ENCODE measurements at places on chromosomes 7 and 10. TPM values are rescaled to one million over a fixed set of nuclear protein-coding genes. Genes with fewer than 3 reads are reported as not detected.

Gene SFRP5
- 0.17 TPM for total RNA-seq

- no peak for DNase-seq
Measured at GRCh38 chr7:135977742-135978066, 545 bp upstream of the MTPN start.

GRCh38 chr10:26839966-26840627 lies 20.7 kb downstream of the ABI1 start:
- peak; percentile 33 for DNase-seq

GRCh38 chr10:59880971-59881510 lies 25.3 kb downstream of the CCDC6 start:
- no peak for DNase-seq

DNA sequence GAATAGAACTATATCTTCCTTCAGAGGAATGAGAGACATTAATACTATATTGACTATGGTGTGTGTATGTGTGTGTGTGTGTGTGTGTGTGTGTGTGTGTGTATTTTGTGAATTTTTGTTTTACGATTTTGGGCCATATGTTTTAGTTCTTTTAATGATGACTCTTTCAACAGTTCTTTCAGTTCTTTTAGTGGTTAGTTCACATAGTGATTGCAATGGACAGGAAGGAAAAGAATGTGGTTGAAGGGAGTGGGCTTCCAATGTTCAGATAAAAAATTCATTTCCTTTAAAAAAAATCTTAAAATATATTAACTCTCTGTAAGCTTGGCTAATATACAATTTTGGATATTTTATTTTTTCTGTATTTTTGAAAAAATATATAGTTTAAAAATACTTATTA lies 315.7 kb upstream of the DGKB start:
- DNase-seq, result no peak

GRCh38 chr10:35827783-35828182 lies 185.7 kb upstream of the FZD8 start:
- no peak for DNase-seq

DNA sequence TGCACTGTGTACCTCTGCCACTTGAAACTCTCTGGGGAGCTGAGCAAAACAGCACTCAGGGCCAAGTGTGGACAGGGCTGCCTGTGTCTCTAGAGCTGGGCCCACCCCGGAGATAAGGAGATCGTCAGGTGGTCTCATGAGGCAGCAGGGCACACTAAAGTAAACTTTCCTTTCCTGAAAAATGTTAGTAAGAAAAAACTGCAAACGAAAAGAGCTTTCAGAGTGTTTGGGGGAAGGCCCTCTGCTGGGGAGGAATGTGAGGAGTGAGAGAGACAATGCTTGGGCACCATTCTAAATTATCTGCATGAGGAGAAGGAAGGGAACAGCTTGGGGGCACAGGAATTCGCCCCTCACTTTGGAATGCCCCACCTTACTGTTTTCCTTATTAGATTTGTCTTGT lies 127.7 kb downstream of the ATXN7L1 start:
- no peak for DNase-seq

Gene GIMAP2
- total RNA-seq, result 0.85 TPM

DNA sequence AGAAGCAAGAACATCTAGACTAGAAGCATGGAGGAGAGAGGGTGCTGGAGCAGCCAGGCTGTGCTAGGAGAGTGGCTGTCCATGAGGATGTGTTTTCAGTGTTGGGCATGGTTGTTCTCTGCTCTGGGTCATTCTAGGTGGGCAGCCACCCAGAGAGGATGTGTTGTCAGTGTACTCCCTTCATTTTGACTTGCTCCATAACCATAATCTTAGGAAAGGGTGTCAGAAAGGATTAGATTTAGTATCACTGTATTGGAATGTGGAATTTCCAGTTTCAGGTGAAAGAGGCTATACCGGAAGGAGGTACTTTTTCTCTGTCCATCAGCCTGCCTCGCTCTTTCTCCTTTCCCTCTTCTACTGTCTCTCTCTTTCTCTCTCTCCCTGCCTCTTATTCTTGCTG lies 474.5 kb upstream of the PODXL start:
- peak; percentile 17 for DNase-seq

DNA sequence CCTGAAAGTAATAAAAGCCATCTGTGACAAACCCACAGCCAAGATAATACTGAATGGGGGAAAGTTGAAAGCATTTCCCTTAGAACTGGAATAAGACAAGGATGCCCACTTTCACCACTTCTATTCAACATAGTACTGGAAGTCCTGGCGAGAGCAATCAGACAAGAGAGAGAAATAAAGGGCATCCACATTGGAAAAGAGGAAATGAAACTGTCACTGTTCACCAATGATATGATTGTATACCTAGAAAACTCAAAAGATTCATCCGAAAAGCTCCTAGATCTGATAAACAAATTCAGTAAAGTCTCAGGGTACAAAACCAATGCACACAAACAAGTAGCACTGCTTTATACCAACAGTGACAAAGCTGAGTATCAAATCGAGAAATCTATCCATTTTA lies 581.7 kb upstream of the TEX47 start:
- DNase-seq, result no peak

DNA sequence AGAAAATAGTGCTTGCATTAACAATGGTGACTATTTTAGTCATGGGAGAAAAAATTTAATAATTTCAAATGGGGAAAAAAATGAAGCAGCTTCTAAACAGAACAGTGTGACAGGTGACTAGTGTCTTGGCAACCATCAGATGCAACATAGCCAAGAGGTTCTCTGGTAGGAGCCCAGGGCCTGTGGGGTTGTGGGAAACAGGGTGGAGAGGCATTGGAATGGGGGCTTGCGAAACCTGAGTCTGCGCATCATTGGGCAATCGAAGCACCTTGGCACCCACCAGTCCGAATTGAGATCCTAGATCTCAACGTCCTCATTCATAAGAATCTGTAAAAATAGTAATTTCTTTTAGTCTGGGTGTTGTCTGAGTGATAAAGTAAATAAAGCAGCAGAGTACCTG lies 19.2 kb upstream of the PARD3 start:
- no peak for DNase-seq

DNA sequence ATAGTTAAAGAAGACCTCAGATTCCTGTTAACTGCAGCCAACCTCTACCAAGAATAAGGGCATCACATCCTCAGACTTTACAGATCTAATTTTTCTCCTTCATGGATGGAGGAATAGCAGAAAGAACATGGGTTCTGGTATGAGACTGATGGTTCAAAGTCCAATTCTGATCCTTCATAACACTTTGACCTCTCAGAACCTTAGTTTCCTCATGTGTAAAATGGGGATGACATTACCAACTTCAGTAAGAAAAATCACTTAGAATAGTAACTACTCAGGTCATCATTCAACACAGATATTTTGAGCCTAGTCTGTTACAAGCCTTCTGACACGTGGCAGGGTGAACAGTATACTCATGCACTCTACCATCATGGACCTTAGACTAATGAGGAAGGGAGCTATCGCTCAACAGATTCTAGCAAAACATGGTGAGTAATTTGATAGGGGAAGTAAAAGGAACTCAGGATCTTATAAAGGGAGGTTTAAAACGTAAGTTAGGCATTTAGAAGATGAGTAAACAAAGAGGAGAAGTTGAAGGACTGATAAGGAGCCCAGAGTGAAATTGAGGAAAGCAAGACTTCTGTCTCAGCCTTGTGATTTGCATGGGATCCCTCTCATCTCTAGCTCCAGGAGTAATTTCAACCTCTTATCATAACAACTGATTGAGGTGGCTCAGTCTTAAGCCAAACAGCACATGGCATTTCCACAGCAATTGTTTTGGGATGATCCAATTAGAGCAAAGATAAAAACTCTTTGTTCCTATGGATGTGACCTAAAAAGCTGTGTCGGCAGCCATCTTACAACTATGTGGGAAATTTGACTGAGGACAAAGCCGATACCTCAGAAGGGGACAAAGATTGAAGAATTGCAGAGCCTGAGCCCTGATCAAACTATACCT lies 69.2 kb upstream of the TCF7L2 start:
- DNase-seq, result no peak

- DNase-seq, result no peak
Measured at GRCh38 chr10:121764233-121764942, 163.4 kb downstream of the ATE1 start.

DNA sequence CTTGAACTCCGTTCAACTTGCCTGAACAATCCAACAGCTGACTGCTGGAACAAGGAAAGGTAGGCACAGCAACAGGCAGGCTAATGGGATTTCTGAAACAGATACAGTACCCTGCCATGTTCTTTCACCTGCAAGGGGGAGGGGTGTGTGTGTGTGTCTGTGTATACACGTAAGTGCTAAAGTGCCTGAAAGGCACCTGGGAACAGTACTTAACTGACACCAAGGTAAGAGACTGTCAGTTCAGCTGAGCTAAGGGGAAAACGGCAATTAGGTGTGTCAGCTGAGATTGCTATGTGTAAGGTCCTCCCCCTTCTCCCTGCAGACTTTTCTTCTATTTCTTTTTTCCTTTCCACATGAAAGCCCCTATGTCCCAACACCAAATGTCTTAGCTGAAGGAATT lies 27.0 kb downstream of the NAMPT start:
- no peak for DNase-seq

DNA sequence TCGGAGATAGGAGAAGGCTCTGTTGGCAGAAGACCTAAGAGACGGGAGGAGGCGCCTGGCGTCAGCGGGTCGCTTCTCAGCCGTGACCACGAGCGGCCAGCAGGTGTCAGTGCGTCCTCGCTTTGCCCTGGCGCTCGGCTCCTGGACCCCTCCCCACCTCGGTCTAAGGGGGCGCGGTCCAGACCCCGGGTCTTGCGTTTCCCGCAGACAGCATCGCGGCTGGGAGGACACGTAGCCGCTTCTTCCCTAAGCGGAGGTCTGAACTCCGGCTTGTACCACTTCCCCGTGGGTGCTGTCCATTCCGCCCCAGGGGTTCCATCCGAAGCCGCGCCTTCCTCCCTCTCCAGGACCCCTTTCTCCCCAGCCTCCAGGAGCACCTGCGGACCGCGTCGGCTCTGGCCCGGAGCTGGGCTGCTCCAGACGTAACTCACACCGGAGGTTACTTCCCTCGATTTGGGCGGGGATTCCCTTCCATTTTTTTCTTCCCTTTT lies 593 bp upstream of the ADRA2A start:
- peak; percentile 12 for DNase-seq

- DNase-seq, result no peak
Measured at GRCh38 chr7:128935342-128935730, 2.4 kb upstream of the IRF5 start.

DNA sequence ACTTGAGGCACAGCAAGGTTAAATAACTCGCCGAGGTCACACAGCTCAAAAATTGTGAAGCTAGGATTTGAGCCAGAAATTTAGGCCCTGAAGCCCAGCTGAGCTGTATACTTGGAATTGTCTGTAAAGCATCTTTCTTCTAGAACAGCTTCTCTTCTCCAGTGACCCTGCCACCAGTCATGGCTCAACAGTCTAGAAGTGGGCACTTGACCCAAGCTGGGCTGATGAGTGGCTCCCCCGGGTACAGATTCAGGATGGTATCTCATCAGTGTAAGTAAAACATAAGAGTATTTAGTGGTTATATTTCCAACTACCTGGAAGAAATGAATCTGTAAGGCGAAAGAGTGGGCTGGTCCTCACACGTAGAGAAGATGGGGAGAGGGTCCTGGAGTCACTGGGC lies 243.9 kb upstream of the GPR26 start:
- DNase-seq, result no peak

DNA sequence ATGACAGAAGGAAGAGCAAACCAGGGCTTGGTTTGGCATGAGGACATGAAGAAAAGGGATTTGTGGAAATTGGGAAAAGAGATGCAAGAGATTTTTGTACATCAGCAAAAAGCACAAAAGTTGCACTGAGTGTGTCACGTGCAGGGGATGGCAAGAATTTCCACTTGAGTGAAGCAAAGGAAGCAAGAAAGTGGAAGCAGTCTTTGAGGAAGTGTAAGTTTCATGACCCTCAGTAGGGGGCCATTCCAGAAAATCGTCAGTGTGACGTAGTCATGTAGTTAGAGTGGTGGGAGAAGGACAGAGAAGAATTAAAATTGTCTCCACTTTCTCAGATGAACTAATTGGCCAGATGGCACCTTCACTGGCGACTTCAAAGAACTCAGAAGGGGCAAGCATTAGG lies 123.3 kb upstream of the FZD1 start:
- DNase-seq, result peak; percentile 75

DNA sequence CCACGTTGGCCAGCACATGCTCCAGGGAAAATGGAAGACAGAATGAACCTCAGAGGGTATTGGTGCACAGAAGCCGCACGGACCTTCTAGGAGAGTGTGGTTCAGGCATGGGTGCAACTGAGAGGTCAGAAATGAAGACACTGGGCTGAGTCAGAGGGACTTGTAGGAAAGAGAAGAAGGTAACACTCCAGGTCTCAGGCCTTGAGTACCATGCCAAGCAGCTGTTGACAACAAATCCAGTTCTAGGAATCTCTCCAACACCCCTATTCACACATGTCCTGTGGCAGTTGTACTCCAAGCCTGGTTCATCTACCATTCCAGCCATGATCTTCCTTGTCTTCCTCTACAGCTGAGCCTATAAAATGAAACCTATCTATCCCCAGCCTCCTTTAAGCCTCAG lies 251.6 kb downstream of the USP6NL start:
- DNase-seq, result no peak

Data from renal cortical epithelial cell (primary cell).